ENCODE measurements at places on chromosomes 11 and 22. TPM values are rescaled to one million over a fixed set of nuclear protein-coding genes. Genes with fewer than 3 reads are reported as not detected.

Gene ZP1
- not detected for polyA plus RNA-seq

Gene OAF
- polyA plus RNA-seq: 1.9 TPM

Gene SUSD2
- 0.48 TPM for polyA plus RNA-seq

Gene SLC22A8
- not detected for polyA plus RNA-seq

Gene IL10RA
- 73.3 TPM for polyA plus RNA-seq

Gene BMAL1
- polyA plus RNA-seq: 8.6 TPM

Gene IFITM10
- 0.09 TPM for polyA plus RNA-seq
